ENCODE measurements at places on chromosomes 11 and 22.

DNA sequence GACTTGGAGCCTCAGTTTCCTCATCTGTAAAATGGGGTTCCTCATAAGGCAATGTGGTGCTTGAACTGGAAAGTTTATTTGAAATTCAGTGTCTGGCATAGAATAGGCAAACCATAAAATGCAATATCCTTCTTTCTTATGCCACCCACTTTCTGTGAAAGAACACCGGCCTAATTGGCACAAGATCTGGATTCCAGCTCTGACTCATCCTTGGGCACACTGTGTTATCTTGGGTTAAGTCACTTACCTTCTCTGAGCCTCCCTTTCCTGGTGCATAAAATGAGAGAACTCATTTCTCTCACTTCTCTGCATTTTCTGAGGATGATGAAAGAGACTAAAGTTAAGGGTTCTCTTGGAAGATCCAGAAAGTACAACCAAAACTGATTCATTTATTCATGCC, 5.1 kb downstream of the INSC start:
- no peak for DNase-seq

DNA sequence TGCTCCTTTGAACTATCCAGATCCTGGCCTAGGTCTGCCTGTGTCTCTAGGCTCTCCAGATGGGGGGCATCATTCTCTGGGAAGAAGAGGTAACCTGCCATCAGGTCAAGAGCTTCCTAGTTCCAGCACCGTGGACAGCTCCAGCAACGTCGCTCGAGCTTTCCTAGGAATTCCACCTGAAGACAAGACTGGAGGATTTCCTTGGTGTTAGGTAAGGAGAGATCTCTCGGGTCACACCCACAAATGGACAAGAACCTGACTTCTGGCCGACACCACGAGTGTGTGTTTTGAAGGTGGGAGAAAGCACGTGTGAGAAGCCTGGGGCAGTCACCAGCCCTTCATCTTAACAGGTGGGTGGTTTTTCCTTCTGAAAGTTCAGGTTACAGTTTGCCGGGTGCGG, 1.2 kb downstream of the PRG3 start:
- no peak for DNase-seq

DNA sequence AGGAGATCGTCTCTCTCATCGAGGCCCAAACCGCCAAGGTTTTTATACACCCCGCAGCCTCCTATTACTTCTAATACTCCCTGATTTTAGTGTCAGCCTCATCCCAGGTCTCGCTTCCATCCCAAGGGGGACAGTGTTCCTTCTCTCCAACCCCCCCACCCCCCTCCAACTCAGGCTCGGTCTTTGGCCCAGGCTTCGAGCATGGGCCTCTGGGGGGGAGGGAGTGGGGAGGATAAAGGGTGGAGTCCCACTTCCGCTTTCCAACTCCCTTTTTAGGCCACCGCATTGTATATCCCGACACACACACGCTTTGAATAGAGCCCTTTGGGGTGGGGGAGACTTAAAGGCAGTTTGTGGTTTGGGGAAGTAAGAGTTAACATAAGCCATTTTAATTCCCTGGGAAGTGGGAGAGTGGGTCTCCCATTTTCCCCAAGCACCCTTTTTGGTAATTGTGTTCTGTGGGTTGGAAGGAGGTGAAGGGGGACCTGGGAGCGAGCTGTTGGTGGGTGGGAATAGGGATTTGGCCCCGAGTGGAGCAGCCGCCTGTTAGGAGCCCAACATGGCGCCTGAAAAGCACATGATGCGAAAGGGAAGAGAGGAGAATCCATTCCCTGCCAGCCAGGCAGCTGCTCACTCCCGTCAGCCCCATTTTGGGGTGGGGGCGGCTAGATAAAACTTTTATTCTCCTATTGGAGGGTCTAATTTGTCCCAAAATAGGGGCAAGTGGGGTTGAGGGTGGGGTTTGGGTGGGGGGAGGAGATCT, 844 bp downstream of the PCF11 start:
- DNase-seq = peak; percentile 38

GRCh38 chr11:67071420-67072284, 15.0 kb downstream of the RHOD start:
- peak; percentile 78 for DNase-seq

DNA sequence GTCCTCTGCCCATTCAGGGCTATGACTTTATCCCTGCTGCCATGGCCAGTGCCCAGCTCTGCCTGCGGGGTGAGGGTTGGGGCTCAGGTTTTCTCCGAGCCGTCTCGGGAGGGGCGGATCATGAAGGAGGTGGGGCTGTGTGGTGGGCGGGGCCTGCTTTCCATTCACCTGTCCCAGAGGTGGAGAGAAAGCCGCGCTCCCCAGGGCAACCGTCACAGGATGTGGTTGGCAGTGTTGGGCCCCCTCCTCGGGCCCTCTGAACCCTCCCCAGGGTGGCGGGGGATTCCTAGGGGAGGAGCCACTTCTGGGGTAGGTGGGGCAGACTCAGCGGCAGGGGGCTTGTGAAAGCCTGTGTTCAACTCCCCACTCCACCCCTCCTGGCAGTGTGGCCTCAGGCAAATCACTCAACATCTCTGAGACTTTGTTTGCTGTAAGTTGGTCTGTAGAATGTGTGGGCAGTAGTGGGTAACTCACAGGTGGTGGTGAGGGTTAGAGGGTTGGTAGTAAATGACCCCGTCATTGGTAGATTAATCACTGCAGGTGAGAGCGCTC, 50.3 kb downstream of the CD6 start:
- no peak for DNase-seq

GRCh38 chr11:36109850-36110606, 166.2 kb downstream of the LDLRAD3 start:
- no peak for DNase-seq

- no peak for DNase-seq
Measured at GRCh38 chr22:41656556-41656955, 32.1 kb downstream of the SNU13 start.

- no peak for DNase-seq
Measured at GRCh38 chr11:11701070-11701469, 79.3 kb upstream of the GALNT18 start.

GRCh38 chr22:23925020-23925606, 30.9 kb downstream of the MIF start:
- DNase-seq = no peak

DNA sequence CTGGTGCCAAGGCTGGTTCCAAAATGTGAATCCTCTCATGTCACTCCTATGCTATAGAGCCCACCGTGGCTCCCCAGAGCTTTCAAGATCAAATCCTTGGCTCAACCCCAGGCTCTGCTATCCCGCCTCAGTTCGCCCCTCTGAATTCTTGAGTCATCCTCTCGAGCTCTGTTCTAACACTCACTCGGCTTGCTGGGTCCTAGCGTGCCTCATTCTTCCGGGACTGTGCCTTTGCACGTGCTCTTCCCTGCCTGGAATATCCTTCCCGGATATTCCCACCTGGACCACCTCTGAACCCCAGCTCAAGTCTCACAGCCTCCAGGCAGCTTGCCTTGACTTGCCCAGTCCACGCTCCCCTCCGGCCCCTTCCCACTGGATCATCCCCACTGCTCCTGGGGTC, 13.0 kb downstream of the KCTD17 start:
- no peak for DNase-seq

DNA sequence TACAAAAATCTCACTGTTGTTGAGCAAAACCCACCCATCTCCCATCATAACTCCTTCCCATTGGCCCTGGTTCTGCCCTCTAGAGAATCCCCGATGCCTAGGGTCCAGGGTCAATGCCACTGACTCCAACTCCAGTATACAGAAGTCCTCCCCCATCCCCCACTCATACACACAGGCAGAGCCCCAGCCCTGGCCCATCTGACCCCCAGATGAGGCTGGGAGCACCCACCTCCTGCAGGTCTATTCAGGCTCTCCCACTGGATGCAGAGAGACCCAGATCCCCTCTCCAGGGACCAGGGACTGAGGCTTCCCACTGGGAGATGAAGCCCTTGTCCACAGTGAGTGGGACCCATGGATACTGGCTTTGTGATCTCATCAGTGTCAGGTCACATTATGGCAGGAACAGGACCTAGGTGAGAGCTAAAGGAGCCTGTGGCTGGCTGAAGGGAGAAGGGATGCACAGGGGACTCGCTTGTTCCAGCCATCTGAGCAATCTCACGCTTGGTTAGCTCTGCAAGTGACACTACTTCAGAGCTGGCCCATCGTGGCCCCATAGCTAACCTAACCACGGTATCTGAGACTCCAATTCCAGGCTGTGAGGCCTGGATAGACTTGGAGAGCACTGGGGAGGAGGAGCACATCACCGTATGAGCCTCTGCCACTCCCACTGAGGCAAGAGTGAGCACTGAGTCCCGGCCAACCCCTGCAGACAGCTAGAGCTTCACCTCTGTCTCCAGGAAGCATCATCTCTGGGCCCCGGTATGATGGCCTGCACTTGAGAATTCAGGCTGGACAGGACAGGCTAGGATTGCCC, 35.7 kb downstream of the TRIM29 start:
- DNase-seq = no peak

GRCh38 chr11:60914633-60915247, 782 bp downstream of the TMEM109 start:
- no peak for DNase-seq

DNA sequence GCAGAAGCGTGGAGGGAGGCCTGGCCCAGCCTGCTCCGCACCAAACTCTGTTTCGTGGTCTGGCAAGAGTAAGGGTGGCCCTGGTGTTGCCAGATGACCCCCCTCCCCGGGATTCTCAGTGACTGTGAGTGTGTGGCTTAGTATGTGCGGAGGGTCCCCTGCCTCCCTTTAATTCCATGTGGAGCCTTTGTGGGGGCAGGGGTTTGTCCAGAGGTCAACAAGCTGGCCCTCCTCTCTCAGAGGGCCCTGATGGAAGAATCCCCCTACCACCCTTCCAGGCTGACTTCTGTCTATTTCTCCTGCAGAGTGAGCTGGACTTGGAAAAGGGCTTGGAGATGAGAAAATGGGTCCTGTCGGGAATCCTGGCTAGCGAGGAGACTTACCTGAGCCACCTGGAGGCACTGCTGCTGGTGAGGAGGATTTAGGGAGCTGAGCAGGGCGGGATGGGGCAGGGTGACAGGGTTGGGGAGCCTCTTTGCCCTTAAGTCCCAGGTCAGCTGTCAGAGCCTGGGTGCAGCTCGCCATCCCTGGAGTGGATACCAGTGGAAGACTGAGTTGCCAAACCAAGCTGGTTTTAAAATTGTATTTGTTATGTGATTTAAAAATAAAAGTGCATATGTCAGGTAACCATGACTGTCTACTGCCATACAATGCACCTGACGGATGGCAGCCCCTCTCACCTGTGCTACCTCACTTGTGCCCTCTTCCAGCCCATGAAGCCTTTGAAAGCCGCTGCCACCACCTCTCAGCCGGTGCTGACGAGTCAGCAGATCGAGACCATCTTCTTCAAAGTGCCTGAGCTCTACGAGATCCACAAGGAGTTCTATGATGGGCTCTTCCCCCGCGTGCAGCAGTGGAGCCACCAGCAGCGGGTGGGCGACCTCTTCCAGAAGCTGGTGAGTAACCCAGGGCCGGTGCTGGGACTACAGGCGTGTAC, 80.6 kb downstream of the BCR start:
- no peak for DNase-seq

GRCh38 chr11:102566112-102566511, 35.6 kb upstream of the MMP7 start:
- DNase-seq = no peak

- DNase-seq = no peak
Measured at GRCh38 chr11:129292092-129292491, 83.6 kb upstream of the BARX2 start.

DNA sequence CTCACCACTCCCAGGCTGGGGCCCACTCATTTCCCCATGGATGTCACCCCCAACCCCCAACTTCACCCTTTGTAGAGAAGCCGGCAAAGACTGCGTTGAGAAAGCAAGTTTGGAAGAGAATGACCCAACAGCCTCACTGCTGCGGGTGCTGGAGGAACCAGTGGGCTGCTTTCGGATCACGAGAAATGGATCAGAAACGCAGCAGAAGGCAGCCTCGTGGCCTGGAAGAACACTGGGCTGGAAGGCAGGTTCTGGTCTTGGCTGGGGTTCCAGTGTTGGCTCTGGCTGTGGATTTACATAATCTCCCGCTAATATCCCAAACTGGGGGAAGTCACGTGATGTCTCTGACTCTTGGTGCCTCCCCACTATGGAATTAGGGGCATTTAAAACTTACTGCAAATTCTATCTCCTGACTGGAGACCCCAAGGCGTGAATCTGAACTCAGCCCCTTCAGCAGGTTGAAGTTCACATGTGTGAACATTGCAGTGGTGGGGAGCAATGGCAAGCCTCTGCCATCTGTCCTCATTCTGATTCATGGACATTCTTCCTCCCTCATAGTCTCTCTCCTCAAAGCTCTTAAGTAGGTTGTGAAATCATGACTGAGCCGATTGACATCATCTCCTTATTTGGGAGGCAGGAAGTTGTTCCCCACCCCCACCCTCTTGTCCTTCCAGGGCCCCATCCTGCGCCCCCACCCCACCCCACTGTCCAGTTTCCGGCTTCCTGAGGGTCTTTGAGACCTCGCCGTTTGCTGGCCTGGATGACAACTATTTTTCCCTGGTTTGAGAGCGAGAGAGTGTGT, 37.0 kb upstream of the TIMP3 start:
- DNase-seq = no peak

- no peak for DNase-seq
Measured at GRCh38 chr22:26267856-26268255, 98.6 kb downstream of the SEZ6L start.

GRCh38 chr22:42500161-42500835, 19.3 kb downstream of the RRP7A start:
- peak; percentile 66 for DNase-seq

DNA sequence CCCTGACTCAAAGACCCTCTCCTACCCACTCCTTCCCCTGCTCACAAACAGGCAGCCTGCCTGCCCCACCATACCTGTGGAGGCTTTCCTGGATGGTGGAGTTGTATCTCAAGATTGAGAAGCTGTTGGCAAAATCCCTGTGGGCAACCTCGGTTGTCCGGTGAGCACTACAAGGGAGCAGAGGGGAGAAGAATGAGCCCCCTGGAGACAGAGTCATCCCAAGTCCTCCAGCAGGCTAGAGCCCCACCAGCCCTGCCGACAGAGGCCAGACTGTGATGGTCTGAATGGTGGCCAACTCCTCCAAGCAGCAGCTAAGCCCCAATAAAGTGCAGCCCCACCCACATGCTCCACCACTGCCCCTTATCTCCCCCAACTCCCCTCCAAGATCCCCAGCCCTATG, 17.5 kb downstream of the TMPRSS13 start:
- DNase-seq = no peak

DNA sequence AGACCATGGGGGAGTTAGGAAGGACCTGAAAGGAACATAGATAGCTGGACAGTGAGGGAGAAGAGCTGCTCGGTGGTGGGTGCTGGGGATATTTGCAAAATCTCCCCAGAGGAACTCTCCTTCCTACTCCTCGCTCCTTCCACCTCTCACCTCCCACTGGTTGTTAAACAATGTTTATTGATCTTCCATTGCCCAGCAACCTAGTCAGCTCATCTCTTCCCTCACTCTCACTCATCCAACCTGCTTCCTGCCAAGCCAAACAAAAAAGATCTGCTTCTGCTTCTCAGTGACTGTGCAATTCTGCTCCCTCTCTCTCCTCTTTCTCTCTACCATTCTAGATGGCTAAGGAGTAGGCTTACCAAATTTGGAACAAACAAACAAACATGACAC, 115.0 kb downstream of the SLC1A2 start:
- DNase-seq = no peak

DNA sequence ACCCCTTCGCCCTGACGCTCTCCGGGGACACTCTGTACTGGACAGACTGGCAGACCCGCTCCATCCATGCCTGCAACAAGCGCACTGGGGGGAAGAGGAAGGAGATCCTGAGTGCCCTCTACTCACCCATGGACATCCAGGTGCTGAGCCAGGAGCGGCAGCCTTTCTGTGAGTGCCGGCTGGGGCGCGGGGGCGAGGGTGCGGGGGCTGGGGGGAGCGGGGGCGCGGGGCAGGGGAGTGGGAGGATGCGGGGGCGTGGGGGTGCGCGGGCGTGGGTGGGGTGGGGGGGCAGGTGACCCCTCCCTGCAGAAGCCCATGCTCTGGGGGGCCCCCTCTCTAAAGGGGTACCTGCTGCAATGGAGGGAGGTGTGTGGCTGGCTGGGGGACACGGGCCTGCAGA, 51.4 kb downstream of the LRP5 start:
- DNase-seq = no peak

Measured in stimulated activated effector memory CD8-positive, alpha-beta T cell treated with anti-CD3 and anti-CD28 coated beads, Interleukin-12 subunit alpha, Interleukin-12 subunit beta, amount 100 ng/mL, for 72 hours (primary cell).